CD4-positive, alpha-beta T cell treated with Interleukin-12 subunit alpha and Interleukin-12 subunit beta, for 1 hour (primary cell): ENCODE measurements at places on chromosomes 2 and 18.

DNA sequence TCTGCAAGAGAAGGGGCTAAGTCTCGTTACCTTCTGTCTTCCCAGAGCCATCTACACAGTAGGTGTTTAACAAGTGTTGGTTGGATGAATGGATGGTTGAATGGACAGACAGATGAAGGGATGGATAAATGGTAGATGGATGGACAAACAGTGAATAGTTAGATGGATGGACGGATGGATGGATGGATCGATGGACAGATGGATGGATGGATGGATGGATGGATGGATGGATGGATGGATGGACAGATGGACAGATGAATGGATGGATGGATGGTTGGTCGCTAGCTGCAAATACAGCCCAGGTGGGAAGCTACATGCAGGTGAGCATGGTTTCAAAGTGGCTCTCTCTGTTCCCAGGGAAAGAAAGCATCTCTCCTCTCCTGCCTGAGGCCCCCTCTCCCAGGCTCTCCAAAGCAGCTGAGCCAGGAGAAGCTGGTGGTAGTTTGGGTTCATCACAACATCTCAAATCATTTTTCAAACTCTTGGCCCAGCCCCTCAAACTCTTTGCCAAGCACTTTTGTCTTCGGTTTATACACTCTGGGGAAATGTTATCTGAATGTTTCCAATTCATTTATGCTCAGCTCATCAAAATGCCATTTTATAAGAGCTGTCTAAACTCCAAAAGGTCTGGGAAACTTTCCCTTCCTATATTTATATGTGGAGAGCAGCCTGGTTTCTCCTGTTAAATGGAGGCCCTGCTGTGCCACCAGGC, 192.7 kb downstream of the ANAPC1 start:
- DNase-seq = no peak

- peak; percentile 31 for DNase-seq
These were observed 47.8 kb upstream of the MAPRE3 start for GRCh38 chr2:26922405-26923188.

- no peak for DNase-seq
These were observed 246.3 kb upstream of the NRP2 start for GRCh38 chr2:205435970-205436369.

- no peak for DNase-seq
These were observed 4.6 kb upstream of the TCF4 start for GRCh38 chr18:55592572-55592971.

DNA sequence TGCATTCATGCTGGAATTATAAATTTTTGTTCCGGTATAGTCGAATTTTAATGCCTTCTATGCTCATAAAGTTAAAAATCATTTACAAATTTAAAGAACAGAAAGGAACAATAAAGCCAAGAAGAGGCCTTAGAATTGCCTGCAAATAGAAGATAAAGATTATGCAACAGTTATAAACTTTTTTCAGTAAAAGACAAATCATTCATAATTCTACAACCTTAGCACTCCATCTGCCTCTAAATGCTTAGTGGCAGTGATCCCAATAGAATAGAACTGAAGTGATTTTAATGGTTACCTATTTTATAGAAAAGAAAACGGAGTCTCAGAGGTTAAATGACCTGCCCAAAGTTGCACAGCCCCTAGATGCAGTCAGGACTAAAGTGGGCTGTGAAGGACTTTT, 211.2 kb downstream of the AGPS start:
- no peak for DNase-seq

DNA sequence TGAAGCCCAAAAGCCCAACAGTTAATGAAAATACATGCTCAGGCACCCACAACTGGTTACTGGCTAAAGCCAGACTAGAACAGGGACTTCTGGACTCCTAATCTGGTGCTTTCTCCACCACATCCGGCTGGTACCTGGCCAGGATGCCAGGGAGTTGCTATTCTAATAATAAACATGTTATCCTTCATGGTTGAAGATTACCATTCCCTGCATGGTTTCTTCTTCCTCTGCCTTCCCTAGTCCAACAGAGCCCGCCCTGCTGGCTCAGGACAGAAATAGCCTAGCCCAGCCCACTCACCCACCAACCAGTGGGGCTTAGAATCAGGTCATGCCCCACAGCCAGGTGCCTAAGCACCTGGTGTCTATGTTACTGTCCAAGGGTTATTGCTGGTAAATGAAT, 184.2 kb downstream of the TMEM247 start:
- DNase-seq = no peak

DNA sequence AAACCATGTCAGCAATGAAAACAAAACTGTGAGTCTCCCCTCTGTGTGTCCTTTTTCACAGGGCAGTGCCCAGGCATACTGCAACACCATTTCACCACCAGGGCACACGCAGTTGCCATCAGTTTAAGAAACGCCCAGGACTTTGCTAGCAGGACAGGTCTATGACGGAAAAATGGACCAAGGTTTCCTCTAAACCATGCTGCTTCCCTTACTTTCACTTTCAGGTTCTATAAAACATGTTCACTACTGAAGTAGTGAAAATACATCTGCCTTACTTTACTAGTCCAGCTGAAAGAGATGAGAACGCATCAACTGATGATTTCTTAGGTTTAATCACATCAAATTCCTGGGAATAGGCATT, 110.5 kb downstream of the TCF4 start:
- peak; percentile 27 for DNase-seq

DNA sequence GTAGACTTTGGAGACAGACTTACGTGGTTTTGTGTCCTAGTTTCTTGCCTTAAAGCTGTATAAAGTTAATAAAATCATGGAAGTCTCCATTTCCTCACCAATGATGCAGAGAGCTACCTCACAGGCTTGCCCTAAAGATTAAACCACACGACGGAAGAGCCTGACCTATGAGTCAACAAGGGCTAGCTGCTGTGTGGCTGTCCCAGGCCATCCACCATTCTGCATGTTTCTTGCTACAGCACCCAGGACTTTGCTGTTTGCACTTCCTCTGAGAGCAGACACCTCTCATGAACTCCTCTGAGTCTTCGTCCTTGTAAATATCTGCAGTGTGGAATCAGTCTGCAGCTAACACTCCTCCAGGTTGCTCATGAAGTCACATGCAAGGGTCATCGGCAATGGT, 160.0 kb upstream of the TRIB2 start:
- DNase-seq = no peak

GRCh38 chr2:43082111-43082894, 144.1 kb downstream of the ZFP36L2 start:
- no peak for DNase-seq

DNA sequence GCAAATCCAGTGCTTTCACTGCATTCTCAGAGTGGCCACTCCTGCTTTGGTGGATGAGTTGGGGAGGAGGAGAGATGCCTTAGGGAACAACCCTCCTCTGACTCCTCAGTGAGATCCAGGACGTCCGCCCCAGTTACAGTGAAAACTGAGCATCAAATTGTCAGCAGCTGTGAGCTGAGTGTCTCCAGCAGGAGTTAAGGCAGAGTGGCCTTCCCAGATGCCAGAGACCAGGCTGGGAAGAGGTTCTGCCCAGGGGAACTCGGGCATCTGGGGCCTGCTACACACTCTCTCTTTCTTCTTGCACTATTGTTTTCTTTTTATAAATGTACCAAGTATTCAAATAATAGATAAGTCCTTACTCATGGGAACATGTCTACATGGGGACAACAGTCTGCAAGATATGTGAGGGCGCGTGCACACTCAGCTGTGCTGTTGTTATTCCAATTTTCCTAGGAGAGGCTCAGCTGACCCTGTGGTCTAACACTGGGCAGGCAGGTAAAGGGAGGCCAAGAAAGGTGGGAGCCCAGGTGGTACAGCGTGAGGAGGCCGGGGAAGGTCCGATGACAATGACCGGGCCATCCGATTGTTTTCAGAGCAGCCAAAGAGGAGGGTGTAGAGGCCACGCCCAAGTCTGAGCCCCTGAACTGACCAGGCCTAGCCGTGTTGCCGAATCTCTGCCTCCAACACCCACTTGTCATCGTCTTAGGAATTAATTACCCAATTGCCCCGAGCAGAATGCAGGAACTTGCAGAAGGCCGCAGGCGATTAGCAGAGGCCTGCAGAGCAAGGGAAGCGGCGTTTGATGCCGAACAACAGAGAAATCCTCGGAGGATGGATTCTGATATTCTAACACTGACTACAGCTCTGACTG, 166.9 kb downstream of the ANAPC1 start:
- no peak for DNase-seq

DNA sequence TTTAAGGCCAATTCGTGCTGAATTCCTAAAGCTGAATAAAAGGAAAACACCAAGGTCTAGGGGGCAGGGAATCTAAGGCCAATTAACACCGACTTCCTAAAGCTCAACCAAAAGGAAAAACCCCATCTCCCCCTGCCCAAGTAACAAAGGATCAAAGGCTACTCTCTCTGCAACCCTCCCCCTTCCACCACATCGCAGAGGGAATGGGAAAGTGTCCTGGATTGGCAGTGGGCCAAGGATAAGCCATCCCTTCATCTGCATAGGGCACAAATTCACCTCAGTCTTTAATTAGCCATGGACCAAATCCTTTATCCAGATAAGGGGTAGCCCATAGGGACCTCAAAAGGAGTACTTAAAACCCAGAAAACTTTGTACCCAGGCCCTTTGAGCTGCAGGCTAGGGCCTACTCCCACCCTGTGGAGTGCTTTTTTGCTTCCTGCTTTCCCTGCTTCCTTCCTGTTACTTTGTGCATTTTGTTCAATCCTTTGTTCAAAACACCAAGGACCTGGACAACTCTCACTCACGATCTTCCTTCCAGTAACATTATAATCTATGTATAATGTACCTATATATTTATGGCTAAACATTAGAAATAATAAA, 2119.8 kb upstream of the CELF4 start:
- no peak for DNase-seq

DNA sequence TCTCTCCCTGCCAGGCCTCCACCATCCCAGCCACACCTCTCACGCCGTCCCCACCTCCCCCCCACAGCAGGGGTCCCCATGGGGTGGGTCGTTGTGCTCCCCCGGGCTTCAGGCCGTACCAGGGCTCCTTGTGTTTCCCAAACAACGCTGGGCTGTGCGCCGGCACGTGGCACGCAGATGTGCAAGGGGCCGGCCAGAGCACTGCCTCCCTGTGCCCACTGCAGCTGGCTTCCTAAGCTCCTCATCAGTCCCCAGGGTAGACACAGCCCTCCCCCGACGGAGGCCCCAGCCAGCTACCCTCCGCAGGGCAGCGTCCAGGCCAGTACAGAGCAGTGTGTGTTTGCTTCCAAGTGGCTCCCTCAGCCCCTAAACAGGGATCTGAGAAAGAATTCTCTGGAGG, 34.0 kb downstream of the BIN1 start:
- no peak for DNase-seq

DNA sequence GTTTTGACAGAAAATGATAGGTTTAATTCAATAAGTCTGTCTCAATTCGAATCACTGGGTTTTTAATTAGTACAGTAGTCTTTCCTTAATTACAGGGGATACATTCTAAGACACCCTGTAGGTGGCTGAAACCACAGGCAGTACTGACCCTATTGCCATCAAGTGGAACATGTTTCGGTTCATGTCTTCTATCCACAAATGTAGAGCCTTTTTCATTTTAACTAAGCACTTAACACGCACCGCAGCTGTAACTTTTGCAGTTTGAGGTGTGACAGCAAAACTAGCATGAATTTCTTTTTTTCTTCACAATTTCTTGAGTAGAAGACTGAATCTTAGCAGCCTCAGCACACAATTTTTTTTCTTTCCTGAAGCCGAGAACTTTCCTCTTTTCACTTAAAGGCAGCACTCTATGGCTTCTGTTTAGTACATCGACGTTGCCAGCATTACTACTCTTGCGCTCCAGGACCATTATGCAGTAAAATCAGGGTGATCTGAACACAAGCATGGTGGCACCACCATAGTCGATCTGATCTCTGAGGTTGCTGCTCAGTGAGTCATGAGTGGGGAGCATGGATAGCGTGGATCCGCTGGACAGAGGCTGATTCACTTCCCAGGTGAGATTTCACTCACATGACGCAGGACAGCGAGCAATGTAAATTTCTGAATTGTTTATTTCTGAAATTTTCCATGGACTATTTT, 805.1 kb downstream of the RNF144A start:
- DNase-seq = no peak

DNA sequence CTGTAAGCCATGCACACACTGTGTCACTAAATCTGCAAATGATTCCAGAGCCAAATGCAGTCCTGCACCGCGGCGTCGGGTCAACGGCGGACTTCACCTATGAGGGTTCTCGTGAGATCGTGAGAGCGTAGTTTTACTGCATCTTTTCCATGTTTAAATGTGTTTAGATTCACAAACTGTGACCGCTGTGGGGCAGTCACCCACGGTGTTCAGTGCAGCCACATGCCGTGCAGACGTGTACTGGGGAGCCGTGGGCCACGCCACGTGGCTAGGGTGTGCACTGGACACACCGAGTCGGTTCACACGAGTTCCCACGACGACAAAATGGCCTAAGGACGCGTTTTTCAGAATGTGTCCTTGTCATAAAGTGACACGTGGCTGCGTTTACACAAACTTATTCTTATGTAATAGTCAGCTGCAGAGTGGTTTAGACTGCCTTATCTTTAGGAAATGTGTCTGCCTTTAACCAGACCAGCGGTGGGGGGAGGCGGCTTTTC, 34.1 kb downstream of the NFATC1 start:
- DNase-seq = no peak

DNA sequence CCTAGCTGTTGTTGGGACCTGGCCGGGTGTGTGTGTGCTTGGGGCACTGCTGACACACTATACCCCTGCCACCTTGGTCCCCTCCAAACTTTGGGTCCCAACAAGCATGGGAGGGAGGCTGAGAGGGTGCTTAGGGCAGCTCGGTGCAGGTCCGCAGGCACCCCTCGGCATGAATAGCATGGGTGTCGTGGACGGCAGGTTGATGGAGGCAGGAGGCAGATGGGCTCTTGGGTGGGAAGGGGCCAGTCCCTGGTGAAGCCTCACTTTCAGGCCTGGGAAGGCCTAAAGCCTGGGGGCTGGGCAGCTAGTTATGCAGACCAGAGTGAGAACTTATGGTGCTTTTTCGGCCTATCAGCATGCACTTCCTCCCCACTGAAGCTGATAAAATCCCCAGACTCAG, 164.2 kb downstream of the CDH19 start:
- no peak for DNase-seq

GRCh38 chr2:235592430-235592829, 98.6 kb downstream of the AGAP1 start:
- DNase-seq = no peak

DNA sequence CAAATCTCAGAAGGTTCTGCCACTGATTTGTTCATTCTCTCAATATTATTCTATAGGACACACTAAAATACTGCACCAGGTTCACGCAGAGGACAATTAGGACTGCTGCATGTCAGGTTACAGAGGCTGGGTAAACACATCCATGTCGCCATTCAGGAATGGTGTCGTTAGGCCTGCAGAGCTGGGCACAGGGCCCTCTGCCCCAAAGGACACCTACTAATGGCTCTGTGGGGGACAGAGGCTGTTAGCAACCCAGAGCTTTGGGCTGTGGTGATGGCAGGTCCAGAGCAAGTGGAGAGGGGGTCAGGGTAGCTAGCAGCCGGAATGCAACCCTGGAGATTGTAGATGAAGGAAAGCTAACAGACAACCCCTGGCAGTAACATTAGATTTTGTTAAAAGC, 115.9 kb downstream of the TTC32 start:
- DNase-seq = no peak

GRCh38 chr18:50662177-50662576, 102.3 kb downstream of the MAPK4 start:
- no peak for DNase-seq
